CD4-positive, alpha-beta T cell treated with Interleukin-2 at 100 ng/mL for 4 hours (primary cell): ENCODE measurements at places on chromosomes 2 and 18.

DNA sequence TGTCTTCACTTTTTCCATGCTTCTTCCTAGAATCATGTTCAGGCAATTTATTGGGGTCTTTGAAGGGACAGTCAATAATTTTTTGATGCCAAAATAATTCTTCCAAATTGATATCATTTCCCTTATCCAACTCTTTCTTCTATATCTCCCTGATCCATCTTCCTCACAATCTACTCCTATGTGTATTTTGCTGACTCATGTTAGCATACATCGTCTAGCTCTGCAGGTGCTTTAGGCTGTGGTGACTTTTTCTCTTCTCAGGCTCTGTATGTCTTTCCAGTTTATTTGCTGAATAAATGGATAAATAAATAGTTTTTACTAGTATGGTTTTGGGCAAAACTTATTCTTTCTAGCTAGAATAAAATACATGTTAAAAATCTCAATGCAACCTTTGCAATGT is 1650.9 kb upstream of the TMEFF2 start:
- no peak for DNase-seq

GRCh38 chr2:173539615-173540014 is 184.9 kb downstream of the CDCA7 start:
- DNase-seq, result no peak

DNA sequence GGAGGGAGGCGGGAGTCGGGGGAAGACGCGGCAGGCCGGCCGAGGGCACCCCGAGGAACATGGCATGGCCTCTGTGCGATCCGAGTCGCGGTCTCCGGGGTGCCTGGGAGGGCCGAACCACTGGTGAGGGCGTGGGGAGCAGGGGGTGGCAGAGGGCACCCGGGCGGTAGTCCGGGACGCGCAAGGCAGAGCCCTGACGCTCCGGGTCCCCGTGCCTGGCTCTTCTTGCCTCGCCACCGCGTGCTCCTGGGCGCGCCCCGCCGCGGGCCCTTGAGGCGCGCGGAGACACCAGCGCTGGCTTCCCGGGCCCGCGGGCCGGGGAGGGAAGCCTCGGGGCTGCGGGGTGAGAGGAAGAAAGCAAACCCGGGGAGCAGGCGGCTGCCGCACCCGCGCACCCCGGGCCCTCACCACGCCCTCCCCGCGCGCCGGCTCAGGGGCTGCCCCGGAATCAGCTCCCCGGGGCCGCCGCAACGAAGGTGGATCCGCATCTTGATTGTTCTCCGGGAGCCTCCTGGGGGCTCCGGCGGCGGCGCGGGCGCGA is 4.3 kb downstream of the SOX11 start:
- DNase-seq, result no peak

DNA sequence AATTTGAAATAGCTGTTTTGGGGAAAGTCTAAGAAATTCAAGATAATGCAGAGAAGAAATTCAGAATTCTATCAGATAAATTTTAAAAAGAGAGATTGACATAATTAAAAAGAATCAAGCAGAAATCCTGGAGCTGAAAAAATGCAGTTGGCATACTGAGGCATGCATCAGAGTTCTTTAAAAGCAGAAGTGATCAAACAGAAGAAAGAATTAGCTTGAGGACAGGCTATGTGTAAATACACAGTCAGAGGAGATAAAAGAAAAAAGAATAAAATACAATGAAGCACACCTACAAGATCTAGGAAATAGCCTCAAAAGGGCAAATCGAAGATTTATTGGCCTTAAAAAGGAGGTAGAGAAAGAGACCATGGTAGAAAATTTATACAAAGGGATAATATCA is 57.1 kb downstream of the CYTIP start:
- no peak for DNase-seq

DNA sequence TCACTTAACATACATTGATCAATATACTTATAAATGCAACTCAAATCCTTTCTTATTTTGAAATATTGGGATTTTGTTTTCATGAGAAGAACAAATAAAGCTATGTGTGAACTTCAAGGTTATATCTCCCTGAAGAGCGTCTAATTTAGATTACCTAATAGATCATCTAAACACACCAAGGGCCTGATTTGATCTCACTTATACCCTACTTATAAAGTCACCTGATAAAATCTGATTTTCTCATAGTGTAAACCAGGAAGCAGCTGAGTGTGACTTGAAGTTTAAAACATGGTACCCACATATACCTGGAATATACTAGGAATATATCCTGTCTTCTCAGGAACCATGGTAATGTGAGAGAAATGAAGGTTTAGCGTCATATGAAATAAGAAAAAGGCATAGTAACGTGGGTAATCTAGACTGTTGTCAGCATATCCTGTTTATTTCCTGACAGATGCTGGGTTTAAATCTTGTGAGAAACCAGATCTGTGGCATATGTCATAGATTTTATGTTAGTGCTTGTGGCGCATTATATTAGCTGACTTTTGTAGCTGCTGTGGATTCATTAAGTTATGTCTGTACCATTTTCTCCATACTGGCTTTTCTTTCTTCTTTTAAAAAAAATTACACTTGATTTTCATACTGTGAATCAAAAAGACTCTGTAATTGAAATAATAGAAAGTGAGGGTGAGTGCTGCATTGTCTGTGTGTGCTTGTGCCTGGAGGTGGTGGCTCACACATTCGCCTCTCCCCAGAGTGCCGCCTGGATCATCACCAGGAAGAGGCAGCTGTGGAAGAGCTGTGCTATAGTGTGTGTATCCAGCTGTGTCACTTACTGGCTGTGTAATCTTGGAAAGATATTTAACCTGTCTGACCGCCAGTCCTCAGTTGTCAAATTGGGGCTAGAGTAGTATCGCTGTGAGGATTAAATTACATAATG is 164.0 kb downstream of the MYO3B start:
- no peak for DNase-seq

GRCh38 chr2:22283436-22283835 is 1101.5 kb upstream of the KLHL29 start:
- no peak for DNase-seq
